ENCODE measurements at places on chromosomes 4 and X.

- no peak for DNase-seq
Observed at GRCh38 chrX:141405486-141405852, 163.2 kb upstream of the SPANXC start.

- DNase-seq: no peak
Observed at GRCh38 chr4:67546004-67546356, 677 bp upstream of the CENPC start.

- no peak for DNase-seq
Observed at GRCh38 chr4:2907706-2908293, 55.4 kb downstream of the NOP14 start.

GRCh38 chrX:14913241-14913640 is 40.0 kb downstream of the MOSPD2 start:
- DNase-seq: no peak

DNA sequence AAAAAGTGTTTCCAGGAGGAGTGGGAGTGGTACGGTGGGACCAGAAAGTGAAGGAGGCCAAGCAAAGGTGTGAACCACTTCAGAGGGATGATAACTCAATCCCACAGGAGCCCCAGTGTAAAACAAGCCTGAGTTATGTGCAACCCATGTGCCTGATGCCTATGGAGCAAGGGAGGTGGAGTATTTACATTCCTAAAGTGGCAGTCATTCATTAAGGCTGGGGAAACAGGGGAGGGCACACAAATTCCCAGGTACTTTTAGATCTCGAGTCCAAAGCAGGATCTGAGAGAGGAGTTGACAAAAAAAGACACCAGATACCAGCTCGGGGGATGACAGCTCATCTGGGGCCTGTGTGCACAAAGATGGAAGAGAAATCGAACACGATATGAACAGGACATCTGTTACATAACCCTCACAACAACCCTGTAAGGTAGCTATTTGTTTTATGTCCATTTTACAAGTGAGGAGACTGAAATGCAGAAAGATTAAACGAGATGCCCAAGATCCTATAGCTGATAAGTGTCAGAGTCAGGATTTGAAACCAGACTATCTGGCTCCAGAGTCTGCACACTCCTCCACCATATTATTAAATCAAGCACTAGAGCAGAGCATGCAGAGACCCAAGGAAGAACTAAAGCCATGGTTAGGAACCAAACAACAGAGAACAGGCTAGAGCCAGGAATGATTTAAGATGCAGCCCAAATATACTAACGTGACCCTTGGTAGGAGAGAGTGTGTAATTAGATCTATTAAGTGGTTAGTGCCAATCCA is 91.9 kb upstream of the MAPK10 start:
- DNase-seq: no peak

DNA sequence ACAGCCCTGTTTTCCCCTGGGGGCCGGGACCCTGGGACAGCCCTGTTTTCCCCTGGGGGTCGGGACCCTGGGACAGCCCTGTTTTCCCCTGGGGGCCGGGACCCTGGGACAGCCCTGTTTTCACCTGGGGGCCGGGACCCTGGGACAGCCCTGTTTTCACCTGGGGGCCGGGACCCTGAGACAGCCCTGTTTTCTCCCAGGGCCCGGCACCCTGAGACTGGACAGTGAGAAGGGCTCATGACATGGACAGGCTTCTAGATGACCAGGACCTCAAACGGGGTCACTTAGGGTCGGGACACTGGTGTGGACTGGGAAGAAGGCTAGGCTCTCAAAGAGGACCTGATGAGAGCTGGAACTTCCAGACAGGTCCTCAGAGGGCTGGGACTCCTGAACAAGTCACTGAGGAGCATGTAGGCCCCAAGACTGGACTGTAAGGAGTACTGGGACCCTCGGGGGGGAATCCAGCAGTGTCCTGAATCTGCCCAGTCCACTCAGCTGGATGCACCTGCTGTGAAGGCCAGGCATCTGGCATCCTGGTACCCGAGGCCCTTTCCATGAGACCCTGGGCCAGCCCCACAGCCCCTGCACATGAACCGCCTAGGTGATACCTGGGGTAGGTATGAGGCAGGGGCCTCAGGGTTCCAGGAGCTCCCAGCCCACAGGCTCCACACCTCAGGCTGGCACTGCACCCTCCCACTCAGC is 2.4 kb downstream of the PCGF3 start:
- no peak for DNase-seq

GRCh38 chr4:141713771-141714445 is 77.5 kb downstream of the IL15 start:
- no peak for DNase-seq

GRCh38 chr4:98720871-98721480 is 62.6 kb upstream of the TSPAN5 start:
- DNase-seq: no peak
